ENCODE measurements at places on chromosomes 4 and X. TPM values are rescaled to one million over a fixed set of nuclear protein-coding genes. Genes with fewer than 3 reads are reported as not detected.

GRCh38 chrX:10160211-10160610 is 3.4 kb downstream of the CLCN4 start:
- DNase-seq: no peak

DNA sequence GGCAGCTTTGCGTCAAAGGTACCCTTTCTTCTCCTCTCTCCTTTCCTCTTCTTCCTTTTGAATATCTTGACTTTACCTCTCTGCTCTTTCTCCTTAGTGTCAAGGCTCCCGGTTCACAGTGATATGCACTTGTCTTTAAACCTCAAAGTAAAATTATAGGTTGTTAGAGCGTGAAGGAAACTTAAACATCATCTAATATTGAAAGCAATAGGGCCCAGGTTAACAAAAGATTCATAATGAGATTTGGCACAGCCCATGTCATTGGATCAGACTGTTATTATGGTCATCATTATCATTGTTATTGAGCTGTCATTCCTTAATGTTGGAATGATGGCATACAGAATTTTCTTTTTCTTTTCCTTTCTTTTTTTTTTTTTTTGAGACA is 32.5 kb downstream of the FTHL17 start:
- no peak for DNase-seq

GRCh38 chr4:185580699-185581098 is 45.4 kb upstream of the PDLIM3 start:
- DNase-seq: no peak

GRCh38 chrX:56803850-56804681 is 75.0 kb downstream of the NBDY start:
- no peak for DNase-seq

GRCh38 chr4:147101678-147102077 is 156.0 kb upstream of the TTC29 start:
- no peak for DNase-seq

GRCh38 chr4:36304138-36304681 is 22.8 kb downstream of the DTHD1 start:
- no peak for DNase-seq

ETNPPL gene
- not detected for total RNA-seq

TBC1D8B gene
- 7.9 TPM for total RNA-seq

SRPX gene
- total RNA-seq: 104 TPM

ERCC6L gene
- total RNA-seq: 2.4 TPM

Data from dermis blood vessel endothelial cell (primary cell).